ENCODE measurements at places on chromosomes 16 and 17. TPM values are rescaled to one million over a fixed set of nuclear protein-coding genes. Genes with fewer than 3 reads are reported as not detected.

GRCh38 chr17:29196769-29197515 is 16.7 kb upstream of the MYO18A start:
- DNase-seq, result no peak

DNA sequence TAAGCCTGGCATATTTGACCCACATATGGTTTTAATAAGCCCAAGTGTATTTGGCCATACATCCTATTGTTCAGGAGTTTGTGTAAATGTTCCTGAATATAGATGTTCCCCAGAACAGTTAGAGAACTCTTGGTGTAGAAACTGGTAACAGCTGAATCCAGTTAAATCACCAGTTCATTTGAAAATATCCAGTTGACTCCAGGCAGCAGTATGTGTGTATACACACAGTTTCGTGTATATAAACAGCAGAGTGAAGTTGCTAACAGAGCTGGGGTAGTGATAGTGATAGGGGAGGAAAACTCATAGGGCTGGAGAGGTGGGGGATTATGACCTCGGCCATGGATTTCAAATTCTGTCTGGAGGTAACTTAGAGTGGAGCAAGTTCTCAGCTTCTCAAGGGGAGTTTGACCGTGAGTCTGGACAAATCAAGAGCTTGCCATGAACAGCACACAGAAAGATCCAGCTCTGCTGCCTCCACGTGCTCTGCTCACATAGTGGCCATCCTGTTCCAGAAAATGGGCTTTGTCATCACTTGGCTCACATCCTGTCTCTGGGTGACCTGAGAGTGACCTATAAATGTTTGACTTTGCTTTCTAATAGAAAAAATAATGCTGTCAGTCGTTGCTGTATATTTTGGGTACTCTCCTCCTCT is 30.6 kb upstream of the MMD start:
- DNase-seq, result no peak

DNA sequence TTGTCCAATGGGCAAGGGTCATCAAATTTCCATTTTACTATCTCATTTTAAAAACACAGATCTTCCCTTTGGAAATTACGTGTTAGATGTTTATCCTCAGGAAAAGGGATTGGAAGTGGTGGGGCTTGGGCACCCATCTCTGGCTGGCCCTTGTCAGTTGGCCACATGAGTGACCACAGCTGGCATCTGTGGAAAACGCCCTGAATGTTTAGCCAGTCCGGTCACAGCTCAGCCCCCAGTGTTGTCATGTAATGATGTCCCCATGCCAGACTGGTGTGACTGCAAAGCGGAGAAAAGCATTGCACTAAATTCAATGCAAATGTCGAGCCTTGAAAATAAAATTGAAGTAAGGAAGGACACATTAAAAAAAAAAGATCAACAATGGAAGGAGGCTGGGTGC is 53.0 kb downstream of the TMC6 start:
- no peak for DNase-seq

GRCh38 chr17:17729620-17730249 is 48.5 kb downstream of the RAI1 start:
- DNase-seq, result peak; percentile 27

HEATR9 gene
- not detected for polyA plus RNA-seq

Data from right cardiac atrium (tissue), 5 donors.